ENCODE measurements at places on chromosomes 4 and X. TPM values are rescaled to one million over a fixed set of nuclear protein-coding genes. Genes with fewer than 3 reads are reported as not detected.

DNA sequence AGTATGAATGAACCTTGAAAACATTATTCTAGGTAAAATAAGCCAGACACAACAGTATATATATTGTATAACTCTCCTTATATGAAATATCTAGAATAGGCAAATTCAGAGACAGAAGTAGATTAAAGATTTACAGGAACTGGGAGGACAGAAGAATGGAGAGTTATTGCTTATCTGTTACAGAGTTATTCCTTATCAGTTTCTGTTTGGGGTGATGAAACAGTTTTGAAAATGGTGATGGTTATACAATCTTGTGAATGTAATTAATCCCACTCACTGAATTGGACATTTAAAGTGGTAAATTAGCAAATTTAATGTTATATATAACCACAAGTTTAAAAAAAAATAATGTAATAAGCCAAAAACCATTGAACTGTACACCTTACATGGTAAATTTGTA, 14.5 kb upstream of the EXOC1 start:
- no peak for DNase-seq

DNA sequence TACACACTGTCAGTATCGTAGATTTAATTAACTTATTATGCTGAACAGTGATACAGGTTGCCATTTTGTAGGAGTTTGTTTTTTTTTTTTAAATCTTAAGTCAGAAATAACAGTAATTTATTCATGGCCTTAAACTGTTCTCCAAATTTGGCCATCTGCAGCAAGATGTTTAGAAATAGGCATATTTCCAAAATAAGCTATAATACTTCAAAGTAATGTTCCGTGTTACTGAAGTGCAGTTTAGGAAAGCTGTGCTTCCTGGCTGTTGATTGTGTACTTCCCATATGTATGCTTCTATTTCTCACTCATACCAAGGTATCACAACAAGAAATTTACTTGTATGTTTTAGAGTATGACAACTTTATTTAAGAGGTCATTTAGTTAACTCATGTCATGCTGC, 28.9 kb downstream of the CPEB2 start:
- DNase-seq: no peak

The PGM2 gene
- total RNA-seq: 9.1 TPM

The CCDC110 gene
- 18.5 TPM for total RNA-seq

- no peak for DNase-seq
Measured at GRCh38 chrX:72169008-72169728, 12.4 kb upstream of the PIN4 start.

- no peak for DNase-seq
Measured at GRCh38 chr4:10741961-10742699, 57.6 kb upstream of the CLNK start.

DNA sequence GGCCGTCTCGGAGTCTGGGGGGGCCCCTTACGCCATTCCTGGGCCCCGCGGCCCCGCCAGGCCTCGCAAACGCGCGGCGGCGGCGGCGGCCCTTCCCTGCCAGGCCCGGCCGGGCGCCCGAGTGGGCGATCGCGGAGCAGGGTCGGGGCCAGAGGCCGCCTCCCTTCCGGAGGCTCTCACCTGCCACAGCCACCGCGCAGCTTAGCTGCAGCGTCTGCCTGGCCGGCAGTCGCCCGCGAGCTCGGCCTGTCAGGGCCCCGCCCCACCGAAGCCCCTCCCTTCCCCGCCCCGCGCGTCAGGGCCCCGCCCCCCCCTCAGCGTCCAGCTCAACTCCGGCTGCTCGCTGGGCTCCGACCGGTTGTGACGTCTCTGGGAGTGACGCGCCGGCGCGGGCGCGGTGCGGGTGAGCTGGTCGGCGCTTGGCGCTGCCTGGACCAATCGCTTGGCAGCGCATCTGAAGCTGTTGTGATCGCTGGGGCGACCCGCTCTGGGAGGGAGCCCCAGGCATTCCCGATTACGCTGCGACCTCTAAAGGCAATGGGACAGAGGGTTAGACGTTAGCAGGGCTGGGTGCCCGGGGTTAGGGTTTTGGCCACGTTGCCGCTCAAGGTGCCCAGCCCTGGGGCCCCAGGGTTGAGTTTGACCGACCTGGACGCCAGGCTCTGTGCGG, at the start of gene SLC10A3:
TSS of gene SLC10A3 (minus strand) at position 216 of the 670 bp plus-strand sequence. CDS start 1,689 bp downstream, outside the sequence.
- DNase-seq: peak; percentile 92

DNA sequence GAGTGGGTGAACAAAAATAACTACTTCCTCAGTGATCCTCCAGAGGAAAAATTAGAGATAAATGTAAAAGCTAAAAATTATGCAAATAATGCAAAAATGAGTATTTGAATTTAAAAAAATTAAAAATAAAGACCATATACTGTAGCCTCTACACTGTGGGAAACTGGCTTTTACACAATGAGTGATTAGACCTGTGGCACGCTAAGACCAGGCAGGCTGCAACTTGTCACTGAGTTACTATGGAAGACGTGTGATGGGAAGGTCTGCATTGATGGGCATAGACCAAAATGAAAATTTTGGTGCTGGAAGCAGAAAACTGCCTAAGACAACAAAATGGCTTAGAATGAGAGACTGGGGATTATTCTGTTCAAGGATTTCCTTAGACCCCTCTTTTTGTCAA, 30.2 kb downstream of the BTC start:
- DNase-seq: no peak
